Large intestine (tissue), 12 donors: ENCODE measurements at places on chromosomes 16 and 17. TPM values are rescaled to one million over a fixed set of nuclear protein-coding genes. Genes with fewer than 3 reads are reported as not detected.
A peak's percentile ranks its signal among the peaks of the same experiment; 100 is the strongest.

GRCh38 chr16:74759564-74759963, 15.1 kb downstream of the FA2H start:
- H3K4me3 ChIP-seq: no peak overlapping the region
- no peaks in the 10 kb centered on the region for H3K4me1 ChIP-seq

- DNase-seq: no peak
- no peak within 1 kb of the TSS for H3K4me3 ChIP-seq
- H3K27ac ChIP-seq: no peak within 1 kb of the TSS
Measured at GRCh38 chr16:31354394-31355291, at the start of gene ITGAX. Gene ITGAX, plus strand, starts transcription at chr16:31355176. Its CDS starts 79 bp downstream, at chr16:31355255.

DNA sequence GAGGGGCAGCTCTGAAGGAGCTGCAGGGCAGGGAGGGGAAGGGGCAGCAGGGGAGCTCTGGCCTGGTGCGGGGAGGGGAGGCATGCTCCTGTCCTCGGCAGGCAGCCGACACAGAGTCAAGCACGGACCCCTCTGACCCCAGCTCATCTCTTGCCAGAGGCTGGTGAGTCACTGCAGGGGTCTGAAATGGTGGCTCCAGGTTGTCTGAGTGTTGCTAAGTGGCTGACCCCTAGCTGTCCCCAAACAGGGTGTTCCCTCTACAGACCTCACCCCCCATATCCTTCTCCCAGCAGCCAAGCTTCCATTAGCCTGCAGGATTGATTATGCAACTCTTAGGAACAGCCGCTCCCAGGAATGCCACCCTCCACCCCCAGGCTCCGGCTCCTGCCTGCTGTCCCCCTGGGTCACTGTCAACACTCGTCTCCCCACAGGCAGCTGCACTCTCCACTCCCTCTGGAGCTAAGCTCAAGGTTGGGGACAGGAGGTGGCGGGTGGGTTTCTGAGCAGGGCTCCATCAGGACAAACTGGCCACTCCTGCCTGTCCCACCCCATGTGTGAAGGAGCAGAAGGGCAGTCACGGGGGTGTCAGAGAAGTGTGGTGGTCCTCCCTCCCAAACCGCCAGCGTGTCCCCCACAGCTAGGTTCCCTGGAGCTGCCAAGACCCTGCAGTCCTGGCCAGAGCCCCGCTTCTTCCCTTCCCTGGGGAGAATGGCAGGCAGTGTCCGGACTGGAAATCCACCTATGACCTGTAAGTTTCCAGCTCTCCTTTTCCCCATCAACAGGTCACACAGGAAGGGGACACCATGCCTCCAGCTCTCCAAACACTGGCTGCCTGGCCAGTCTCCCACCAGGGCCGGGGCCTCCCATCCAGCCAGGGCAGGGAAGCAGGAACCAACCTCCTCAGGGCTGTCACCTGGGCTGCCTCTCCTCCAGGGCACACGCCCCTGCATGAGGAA, 1.0 kb downstream of the MYLK3 start:
- no peaks in the 10 kb centered on the region for H3K36me3 ChIP-seq
- H3K27me3 ChIP-seq: no peaks in the 10 kb centered on the region
- DNase-seq: no peak
- H3K27ac ChIP-seq: no peak overlapping the region
- H3K4me3 ChIP-seq: no peak overlapping the region

DNA sequence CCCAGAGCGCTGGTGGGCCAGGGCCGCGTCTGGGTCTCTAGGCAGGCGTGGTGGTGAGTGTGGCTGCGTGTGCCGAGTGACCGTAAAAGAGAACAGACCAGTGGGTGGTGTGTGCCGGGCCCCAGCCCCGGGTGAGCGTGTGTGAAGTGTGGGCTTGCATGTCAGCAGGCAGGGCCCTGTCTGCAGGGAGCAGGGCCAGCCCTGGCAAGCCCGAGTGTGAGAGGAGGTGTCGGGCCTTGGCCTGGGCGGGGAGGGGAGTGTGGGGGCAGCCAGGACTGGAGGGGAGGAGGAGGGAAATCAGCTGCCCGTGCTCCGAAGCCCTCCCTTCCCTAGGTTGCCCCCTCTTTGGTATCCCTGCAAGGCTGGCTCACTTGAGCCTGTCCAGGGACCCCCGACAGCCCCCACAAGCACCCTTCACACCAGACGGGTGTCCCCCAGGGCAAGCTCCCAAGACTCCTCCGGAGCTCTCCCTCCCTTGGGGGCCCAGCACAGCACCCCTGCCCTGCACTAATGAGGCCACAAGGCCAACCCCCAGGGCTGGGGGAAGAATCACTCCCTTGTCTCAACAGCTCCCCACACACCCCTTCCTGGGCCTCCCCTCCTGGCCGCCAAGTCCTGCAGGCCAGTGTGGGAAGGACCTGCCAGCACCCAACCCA, 1.9 kb downstream of the USH1G start:
- DNase-seq: no peak
- no peak overlapping the region for H3K4me3 ChIP-seq

DNA sequence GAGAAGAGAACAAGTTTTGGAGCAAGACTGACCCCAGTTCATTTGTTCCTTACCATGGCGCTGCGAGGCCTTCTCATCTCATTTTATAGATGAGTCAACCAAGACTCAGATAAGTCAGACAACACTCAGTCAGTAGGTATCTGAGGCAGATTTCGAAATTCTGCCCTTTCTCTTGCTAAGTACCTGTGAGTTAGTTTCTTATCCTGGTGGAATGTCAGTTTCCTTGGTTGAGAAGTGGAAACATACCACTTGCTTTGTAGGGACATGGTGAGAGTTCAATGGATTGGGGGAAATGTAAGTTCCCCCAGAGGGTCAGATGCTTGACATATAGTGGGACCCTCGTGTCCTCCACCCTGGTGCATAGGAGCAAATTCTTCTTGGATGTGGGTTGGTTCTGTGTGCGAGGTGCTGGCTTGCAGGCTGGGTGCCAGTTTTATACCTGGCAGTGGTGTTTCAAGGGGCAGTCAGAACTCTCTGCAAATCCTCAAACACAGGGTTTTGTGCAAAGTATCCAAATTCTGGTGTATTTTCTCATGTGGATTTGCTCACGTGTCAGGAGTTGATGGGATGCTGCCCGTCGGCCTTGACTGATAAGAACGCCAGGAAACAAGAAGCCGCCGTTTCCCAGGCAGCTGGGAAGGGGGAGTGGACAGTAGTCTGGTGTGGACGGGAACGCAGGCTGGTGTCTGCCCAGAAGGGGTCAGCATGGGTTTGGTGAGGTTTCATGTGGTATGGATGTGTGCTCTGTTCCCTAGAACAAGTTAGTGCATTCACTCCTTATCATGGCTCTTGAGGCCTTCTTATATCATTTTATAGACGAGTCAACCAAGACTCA, 61.1 kb upstream of the CIBAR2 start:
- H3K27ac ChIP-seq: peak overlapping the region; percentile 47
- peak; percentile 76 for DNase-seq
- peak overlapping the region; percentile 65 for H3K4me3 ChIP-seq
- H3K27me3 ChIP-seq: peaks cover 2% of the 10 kb centered on the region

GRCh38 chr16:4273858-4274311, 1.1 kb upstream of the TFAP4 start:
- peak; percentile 48 for DNase-seq
- H3K4me3 ChIP-seq: peak overlapping the region; percentile 71
- no peaks in the 10 kb centered on the region for H3K27me3 ChIP-seq
- peak overlapping the region; percentile 90 for H3K27ac ChIP-seq

- H3K36me3 ChIP-seq: no peaks in the 10 kb centered on the region
- no peak overlapping the region for H3K27ac ChIP-seq
- DNase-seq: no peak
- H3K27me3 ChIP-seq: peaks cover 8% of the 10 kb centered on the region
Measured at GRCh38 chr17:73801455-73802100, 157.3 kb upstream of the SDK2 start.

GRCh38 chr16:81567987-81568748, 123.6 kb downstream of the CMIP start:
- no peak overlapping the region for H3K4me3 ChIP-seq
- DNase-seq: peak; percentile 90
- H3K4me1 ChIP-seq: peaks cover 58% of the 10 kb centered on the region
- H3K27ac ChIP-seq: peak overlapping the region; percentile 88
- H3K27me3 ChIP-seq: no peaks in the 10 kb centered on the region

DNA sequence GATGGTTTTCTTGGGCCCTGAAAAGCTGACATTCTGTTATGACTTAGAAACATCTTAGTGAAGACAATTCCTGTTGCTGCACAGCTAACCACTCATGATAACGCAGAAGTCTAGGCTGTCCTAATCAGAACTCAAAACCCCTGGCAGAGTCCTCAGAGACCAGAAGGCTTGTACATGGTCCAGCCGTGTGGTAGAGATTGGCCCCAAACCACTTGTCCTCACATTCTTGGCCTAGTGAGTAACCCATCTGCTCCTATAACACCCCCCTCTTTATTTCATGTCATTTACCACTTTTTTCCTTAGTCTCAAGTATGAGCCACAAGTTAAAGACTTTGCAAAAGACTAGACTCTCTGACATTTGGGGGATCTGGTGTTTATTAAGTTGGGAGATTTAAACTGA, 116.5 kb upstream of the ADAMTS18 start:
- no peak for DNase-seq
- H3K27me3 ChIP-seq: no peaks in the 10 kb centered on the region
- H3K36me3 ChIP-seq: no peaks in the 10 kb centered on the region
- no peaks in the 10 kb centered on the region for H3K4me1 ChIP-seq

- DNase-seq: no peak
- no peaks in the 10 kb centered on the region for H3K36me3 ChIP-seq
- no peaks in the 10 kb centered on the region for H3K27me3 ChIP-seq
Measured at GRCh38 chr17:72264682-72265405, 144.0 kb downstream of the SOX9 start.

GRCh38 chr17:81401723-81402529, 6.7 kb downstream of the BAHCC1 start:
- no peaks in the 10 kb centered on the region for H3K27me3 ChIP-seq
- H3K4me3 ChIP-seq: no peak overlapping the region
- H3K4me1 ChIP-seq: peaks cover 59% of the 10 kb centered on the region
- peak overlapping the region; percentile 69 for H3K27ac ChIP-seq

DNA sequence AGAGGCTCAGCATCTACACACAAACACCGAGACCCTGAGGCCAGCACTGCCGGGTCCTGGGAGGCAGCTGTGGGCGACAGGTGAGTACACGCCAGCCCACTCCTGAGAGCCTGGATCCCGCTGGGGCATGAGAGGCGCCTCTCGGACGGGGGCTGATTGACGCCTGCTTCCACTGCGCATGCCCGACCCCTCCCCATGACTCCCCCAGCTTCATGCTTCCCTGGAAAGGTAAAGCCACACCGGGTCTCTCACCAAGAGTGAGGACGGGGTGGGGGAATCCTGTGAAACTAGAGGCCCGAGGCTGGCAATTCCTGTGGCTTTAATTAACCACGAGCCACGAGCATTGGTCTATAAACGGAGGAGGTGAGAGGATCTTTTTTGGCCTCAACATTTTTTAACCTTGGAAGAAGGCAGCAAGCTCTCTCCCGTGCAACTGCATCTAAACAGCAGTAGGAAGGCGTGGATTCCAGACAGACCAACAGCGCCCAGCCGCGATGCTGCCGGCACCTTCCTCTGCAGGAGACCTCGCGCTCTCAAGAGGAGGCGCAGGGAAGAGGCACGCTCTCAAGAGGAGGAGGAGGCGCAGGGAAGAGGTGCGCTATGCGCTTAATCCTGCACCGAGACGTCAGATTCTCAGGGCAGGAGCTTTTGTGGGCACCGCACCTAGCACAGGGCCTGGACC, 71.8 kb upstream of the METRNL start:
- no peaks in the 10 kb centered on the region for H3K27me3 ChIP-seq
- no peak overlapping the region for H3K27ac ChIP-seq
- H3K36me3 ChIP-seq: no peaks in the 10 kb centered on the region
- no peaks in the 10 kb centered on the region for H3K4me1 ChIP-seq
- no peak overlapping the region for H3K4me3 ChIP-seq

GRCh38 chr17:77842528-77843147, 115.9 kb upstream of the TNRC6C start:
- no peaks in the 10 kb centered on the region for H3K27me3 ChIP-seq
- H3K27ac ChIP-seq: no peak overlapping the region
- peaks cover 26% of the 10 kb centered on the region for H3K4me1 ChIP-seq
- H3K4me3 ChIP-seq: no peak overlapping the region
- no peak for DNase-seq

DNA sequence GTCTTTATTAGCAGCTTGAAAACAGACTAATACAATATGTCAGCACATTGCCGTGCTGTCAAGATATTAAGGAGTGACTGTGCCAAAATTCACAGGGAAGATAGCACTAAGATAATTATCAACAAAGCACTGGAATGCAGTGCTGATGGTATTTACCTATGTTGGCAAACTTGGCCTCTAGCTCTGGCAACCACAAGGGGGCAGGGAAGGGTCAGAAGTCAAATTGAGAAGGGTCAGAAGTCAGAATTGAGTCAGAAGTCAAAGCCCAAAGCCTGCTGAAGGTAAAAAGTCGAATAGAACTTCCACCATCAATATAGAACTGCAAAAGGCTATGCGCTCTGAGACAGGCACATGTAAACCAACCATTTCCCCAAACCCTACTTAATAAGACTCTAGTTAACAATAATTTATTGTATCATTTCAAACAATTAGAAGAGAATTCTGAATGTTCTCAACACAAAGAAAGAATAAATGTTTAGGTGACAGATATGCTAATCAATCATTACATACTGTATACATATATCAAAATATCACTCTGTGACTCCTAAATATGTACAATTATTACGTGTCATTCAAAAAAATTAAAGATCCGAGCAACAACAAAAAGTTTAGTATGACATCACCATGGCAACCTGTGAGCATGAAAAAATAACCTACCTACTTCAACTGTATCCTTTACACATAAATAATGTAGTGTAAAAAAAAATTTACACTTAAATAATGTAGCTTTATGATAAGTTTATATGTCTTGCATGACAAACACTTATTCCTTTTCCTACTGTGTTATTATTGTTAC, 916.1 kb downstream of the KCNJ2 start:
- no peaks in the 10 kb centered on the region for H3K36me3 ChIP-seq
- H3K4me1 ChIP-seq: no peaks in the 10 kb centered on the region
- no peaks in the 10 kb centered on the region for H3K27me3 ChIP-seq

DNA sequence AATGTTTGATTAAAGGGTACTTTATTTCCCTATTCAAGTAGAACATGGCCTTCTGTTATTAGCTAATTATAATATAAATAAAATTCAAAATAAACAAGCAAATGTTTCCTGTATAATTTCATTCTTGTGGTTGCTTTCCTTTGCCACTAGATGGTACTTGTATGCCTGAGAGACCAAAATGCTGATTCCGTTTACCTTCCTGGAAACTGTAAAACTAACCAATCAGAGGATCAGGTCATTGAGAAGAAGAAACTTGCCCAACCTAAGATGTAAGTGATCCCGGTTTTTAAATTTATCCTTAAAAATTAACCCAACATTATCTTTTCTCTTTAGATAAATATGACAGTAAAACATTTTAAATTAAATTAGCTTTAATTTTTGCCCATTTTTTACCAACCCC, 8.1 kb upstream of the ABCA5 start:
- H3K27ac ChIP-seq: no peak overlapping the region
- DNase-seq: peak; percentile 42
- H3K4me1 ChIP-seq: no peaks in the 10 kb centered on the region
- H3K27me3 ChIP-seq: peaks cover 2% of the 10 kb centered on the region
- H3K4me3 ChIP-seq: no peak overlapping the region

Gene RNF222
- 0.13 TPM for polyA plus RNA-seq

Gene RAB11FIP4
- polyA plus RNA-seq: 18.8 TPM

Gene C16orf54
- polyA plus RNA-seq: 1.5 TPM

Gene ADAMTS18
- 1.9 TPM for polyA plus RNA-seq

Gene MYH3
- 26.7 TPM for polyA plus RNA-seq

Gene HBM
- polyA plus RNA-seq: 11.9 TPM

Gene HOXB1
- 0.07 TPM for polyA plus RNA-seq

Gene NPLOC4
- 47.8 TPM for polyA plus RNA-seq
